MG63 (cell line): ENCODE measurements at places on chromosomes 11 and 22.

GRCh38 chr11:115695677-115696364 lies 191.6 kb upstream of the CADM1 start:
- DNase-seq = no peak

- DNase-seq = no peak
These were observed 90.6 kb downstream of the LARGE1 start for GRCh38 chr22:33829546-33830280.

DNA sequence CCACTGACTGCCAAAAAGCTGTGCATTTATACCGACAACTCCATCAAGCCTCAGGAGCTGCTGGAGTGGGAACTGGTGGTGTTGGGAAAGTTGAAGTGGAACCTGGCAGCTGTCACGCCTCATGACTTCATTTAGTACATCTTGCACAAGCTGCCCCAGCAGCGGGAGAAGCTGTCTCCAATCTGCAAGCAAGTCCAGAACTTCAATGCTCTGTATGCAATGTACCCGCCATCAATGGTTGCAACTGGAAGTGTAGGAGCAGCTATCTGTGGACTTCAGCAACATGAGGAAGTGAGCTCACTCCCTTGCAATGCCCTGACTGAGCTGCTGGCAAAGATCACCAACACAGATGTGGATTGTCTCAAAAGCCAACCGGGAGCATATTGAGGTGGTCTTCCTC lies at the start of gene SLC22A25:
Gene SLC22A25, minus strand, starts transcription at position 67 of the 400 bp plus-strand sequence. CDS start 13,947 bp downstream, outside the sequence.
- DNase-seq = peak; percentile 16

GRCh38 chr22:17217179-17217578 lies 2.1 kb downstream of the ADA2 start:
- no peak for DNase-seq

GRCh38 chr11:13003736-13004493 lies 5.2 kb upstream of the RASSF10 start:
- no peak for DNase-seq

GRCh38 chr11:111938687-111939160 lies 1.6 kb downstream of the DIXDC1 start:
- peak; percentile 58 for DNase-seq

GRCh38 chr11:16981651-16982194 lies 32.5 kb downstream of the PLEKHA7 start:
- no peak for DNase-seq

GRCh38 chr22:31825513-31825912 lies 71.7 kb downstream of the DEPDC5 start:
- DNase-seq = no peak

DNA sequence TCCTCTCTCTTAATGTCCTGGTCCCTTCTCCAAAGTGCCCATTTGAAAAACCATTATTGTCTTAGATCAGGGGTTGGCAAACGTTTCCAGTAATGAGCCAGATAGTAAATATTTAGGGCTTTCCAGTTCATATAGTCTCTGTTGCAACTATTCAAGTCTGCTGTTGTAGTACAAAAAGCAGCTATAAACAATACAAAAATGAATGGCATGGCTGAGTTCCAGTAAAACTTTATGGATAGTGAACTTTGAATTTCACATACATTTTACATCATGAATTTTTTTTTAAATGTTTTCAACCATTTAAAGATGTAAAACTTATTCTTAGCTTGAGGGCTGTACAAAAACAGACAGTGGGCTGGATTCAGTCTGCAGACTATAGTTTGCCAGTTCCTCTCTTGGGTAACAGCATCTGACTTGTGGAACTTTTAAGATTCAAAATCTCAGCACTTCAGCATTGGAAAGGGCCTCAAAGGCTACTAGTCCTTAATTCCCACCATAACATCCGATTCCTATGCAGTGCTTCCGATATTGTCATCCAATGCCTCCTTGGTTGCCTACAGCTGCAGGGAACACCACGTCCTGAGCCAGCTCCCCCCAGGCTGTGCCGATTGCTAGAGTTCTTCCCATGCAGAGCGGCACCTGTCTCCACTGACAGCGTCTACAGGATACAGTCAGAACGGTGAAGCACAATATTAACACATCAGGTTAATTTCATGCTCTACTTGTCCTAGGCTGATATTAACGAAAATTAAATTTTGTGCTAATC lies 65.6 kb upstream of the E2F8 start:
- no peak for DNase-seq

- no peak for DNase-seq
These were observed 24.2 kb upstream of the ARFGAP3 start for GRCh38 chr22:42881298-42881697.

DNA sequence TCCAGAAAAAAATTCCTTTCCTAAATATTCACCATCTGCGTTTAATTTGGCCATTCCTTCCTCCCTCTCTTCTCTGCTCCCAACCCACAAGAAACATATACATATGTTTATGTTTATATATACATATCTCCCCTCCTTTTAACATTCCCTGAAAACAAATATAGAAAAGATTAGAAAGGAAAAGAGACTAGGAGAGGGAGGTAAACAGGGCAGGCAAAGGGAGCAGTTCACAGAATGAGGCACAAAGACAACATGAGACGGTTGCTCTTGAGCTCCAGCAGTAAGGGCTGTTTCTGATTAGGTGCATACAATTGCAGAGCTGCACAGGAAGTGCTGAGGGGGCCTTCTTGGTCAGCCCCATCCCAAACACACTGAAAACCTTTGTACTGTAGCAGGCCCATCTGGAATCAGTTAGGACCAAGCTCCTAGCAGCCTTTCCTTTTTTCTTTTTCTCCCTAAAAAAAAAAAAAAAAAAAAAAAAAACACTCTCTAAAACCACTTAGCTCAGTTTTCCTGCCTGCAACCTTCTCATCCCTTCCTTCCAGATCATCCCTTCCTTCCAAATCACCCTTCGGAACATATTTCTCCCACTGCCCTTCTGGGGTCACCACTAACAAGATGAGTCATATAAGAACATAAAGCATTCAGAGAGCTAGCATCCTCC lies 57.0 kb downstream of the RBFOX2 start:
- DNase-seq = peak; percentile 23

GRCh38 chr11:39541945-39542351 lies 1917.5 kb downstream of the LRRC4C start:
- peak; percentile 30 for DNase-seq

DNA sequence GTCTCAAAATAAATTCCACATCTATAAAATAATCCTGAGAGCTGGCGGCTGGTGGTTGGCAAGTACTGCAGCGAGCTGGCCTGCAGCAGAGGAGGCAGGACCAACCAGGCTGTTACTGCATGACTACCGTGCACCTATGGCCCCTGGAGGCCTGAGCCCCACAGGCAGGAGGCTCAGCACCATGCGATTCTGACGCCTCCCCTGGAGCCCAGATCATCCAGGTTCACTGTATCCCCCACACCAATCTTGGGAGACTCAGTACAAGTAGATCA lies 159.5 kb upstream of the NCAM1 start:
- DNase-seq = no peak

GRCh38 chr11:15651816-15652215 lies 537.1 kb downstream of the INSC start:
- no peak for DNase-seq

- no peak for DNase-seq
These were observed 6.5 kb downstream of the AIP start for GRCh38 chr11:67489203-67489884.

- no peak for DNase-seq
These were observed 44.6 kb downstream of the SGSM3 start for GRCh38 chr22:40414838-40415505.

- no peak for DNase-seq
These were observed 2.9 kb upstream of the MGAT3 start for GRCh38 chr22:39453765-39454378.

DNA sequence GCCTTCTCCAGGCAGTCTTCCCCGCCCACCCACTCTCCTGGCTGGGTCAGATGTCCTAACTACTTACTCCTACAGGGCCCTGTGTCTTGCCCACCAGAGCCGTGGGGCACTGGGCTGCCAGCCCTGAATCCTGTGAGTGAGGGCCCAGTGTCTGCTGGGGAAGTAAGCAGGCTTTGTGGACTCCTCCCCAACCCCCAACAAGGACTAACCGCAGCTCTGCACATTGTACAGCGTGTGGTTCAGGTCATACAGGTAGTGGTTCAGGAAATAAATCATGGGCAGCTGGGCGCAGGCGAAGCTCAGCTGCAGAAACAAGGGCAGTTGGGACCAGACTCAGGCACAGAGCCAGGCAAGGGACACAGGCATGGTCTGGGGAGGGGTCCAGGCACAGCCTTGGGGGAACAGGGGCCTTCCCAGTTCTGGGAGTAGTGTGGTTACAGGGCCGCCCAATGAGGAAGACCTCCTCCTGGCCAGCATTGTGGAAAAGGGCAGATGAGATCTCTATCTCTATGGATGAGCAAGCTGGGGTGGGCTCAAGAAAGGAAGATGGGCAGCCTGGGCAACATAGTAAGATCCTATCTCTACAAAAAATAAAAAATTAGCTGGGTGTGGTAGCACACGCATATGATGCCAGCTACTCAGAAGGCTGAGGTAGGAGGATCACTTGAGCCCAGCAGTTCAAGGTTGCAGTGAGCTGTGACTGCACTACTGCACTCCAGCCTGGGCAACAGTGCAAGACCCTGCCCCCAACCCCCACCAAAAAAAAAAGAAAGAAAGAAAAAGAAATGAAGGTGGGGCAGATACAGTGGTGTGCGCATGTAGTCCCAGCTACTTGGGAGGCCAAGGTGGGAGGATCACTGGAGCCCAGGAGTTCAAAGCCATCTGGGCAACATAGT lies 5.5 kb downstream of the UNC93B1 start:
- no peak for DNase-seq

DNA sequence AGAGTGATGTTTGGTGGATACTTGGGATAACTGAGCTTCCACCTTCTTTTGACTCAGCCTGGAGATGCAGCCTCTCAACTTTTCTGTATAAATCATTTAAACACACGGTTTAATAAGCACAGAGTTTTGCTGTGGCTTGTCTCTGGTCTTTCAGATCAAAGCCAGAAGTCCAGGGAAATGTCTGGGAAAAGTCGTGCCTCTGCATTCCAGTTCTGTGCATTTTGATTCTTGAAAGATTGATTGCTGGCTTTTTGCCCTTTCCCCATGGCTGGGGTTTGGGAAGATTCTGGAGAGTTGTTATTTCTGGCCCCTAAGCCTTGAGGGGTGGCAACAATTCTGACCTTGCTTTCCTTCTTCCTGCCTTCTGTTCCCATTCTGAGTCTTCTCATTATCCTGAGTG lies 154.1 kb downstream of the COMMD9 start:
- no peak for DNase-seq

GRCh38 chr11:117826832-117827231 lies 2.3 kb upstream of the FXYD2 start:
- DNase-seq = no peak

DNA sequence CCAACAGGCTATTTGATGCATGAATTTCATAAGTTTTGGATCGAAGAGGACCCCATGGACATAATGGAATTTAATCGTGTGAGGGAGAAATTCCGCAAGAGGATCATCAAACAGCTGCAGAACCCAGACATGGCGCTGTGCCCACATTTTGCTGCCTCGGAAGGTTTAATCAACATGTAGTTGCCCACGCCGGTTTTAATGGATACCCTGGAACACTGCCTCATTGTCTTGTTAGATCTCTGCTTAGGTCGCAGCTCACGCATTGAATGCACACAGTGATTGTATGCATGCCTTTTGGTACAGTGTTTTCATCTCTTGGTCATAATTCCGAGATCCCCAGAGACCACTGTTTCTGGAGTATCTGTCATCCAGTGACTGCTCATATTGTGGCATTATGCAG lies 46.8 kb downstream of the SLN start:
- peak; percentile 7 for DNase-seq

- DNase-seq = no peak
These were observed 42.5 kb downstream of the SFI1 start for GRCh38 chr22:31538815-31539214.

GRCh38 chr11:32279672-32280071 lies 155.7 kb downstream of the WT1 start:
- DNase-seq = no peak

DNA sequence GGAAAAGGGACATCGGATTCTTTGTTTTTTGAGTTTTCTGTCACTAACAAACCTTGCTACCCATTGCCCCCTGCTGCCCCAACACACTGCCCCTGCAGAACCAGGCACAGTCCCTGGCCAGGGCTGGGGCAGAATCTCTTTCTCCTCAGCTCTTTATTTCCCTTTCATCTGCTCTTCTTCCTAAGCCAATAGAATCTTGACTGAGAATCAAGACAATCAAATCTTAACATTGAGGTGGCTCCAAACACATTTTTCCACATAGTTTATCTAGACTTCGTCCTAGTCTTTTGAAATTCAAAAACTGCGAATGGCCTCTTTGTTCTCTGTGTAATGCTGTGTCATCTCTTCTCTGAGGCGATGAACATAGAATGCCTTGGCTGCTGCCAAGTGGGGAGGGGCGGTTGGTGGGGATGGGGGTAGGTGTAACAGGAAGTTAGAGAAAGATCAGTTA lies 16.1 kb upstream of the NTM start:
- peak; percentile 19 for DNase-seq

- no peak for DNase-seq
These were observed 2.3 kb upstream of the MCAM start for GRCh38 chr11:119319136-119319699.

DNA sequence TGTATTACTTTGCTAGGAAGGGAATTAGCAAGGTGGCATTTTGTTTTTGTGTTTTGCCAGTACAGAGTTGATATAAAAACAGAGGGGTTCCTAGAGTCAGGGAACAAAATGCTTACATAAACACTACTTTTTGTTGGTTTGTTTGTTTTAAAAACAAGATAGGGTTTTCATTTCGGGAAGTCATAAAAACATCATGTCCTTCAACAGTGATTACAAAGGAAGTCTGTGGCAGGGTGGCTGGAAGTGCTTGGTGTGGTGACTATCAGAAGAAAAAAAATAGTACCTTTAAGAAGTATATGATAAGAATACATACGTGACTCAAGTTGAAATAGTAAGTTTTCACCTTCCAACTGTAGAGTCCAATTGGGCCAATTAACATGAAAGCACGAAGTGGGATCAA lies 1.2 kb upstream of the IL18 start:
- no peak for DNase-seq

DNA sequence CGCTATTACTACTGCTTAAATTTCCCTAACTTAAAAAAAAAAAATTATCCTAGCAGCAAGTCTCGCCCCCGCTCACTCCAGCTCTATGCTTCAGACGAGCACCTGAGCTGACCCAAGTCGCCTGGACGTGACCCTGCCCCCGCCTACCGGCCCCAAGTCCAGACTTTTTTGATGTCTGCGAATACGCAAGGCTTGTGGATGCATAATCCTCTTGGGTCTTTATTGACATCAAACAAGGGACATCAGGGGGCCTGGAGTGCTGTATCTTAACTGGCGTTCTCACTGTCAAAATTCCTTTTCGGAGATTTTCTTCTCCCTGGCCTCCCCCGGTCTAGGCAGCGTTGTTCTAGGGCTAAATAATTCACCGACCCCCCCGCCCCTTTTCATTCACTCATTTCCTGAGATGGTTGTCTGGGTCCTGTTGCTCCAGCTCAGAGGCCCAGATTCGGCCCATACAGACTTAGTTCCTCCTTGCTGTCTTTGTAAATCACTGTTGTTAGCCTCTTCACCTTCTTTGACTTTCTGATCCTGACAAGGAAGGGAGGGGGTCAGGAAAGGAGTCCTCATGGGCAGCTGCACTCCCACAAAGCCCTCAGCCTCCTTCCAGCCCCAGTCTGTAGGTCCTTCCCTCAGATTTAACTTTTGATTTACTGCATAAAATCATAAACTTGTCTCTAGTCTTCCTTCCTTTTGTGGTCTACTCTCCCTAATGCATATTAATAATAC lies 601 bp upstream of the LRP4 start:
- DNase-seq = no peak
